AG04449 (cell line): ENCODE measurements at places on chromosomes 6 and 20.

GRCh38 chr6:119830494-119831295 is 481.1 kb upstream of the MAN1A1 start:
- no peak for DNase-seq

DNA sequence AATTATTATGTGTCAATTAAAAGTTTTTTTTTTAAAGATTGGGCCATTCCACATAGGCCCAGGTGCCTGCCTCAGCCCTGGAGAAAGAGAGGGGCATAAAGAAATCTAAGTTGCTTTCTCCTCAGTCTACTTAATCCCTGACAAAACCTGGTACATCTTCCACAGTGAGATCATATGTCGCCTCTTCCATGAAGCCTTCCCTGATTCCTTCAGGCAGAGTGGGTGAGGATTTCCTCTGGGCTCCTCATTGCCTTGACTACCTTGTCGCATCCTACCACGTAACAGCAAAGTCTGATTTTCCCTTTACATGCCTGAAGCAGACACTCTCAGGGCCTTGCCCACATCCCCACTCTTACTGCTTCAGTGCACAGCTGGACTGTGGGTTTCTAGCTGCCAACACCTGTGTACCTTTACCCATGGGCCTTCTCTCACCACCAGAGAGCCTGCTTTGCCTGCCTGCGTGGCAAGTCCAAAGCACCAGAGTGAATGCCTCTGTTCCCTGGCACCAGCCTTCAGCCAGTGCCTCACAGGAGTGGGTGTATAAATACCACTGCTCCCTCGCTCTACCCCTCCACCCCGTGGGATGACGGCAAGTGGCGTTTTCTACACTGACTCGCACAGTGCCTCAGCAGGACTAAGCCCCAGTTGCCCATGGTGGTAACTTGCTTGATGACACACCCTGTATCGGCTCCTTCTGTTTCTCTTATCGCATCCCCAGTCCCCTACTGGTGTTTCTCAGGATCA is 68.0 kb downstream of the EYA2 start:
- DNase-seq = no peak

GRCh38 chr6:101400326-101401135 is 7.0 kb downstream of the GRIK2 start:
- no peak for DNase-seq

DNA sequence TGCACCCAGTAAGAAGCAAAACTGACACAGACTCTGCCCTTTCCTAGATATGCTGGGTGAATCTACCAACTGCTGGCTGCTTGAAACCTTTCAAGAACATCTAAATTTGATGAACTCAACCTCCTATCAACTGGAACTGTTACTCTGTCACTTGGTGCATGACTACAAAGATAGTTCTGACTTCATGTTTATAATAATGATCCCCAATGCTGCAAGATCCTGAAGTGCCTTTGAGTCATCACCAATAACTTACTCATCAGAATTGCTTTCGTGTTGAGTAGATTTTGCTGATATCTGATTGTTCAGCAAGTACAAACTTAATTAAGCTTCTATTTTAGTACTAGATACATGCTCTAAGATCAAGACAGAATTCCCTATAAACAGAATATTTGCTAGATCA is 100.2 kb upstream of the ARMC2 start:
- no peak for DNase-seq

- DNase-seq = no peak
These were observed 7.1 kb downstream of the ALDH5A1 start for GRCh38 chr6:24501914-24502313.

DNA sequence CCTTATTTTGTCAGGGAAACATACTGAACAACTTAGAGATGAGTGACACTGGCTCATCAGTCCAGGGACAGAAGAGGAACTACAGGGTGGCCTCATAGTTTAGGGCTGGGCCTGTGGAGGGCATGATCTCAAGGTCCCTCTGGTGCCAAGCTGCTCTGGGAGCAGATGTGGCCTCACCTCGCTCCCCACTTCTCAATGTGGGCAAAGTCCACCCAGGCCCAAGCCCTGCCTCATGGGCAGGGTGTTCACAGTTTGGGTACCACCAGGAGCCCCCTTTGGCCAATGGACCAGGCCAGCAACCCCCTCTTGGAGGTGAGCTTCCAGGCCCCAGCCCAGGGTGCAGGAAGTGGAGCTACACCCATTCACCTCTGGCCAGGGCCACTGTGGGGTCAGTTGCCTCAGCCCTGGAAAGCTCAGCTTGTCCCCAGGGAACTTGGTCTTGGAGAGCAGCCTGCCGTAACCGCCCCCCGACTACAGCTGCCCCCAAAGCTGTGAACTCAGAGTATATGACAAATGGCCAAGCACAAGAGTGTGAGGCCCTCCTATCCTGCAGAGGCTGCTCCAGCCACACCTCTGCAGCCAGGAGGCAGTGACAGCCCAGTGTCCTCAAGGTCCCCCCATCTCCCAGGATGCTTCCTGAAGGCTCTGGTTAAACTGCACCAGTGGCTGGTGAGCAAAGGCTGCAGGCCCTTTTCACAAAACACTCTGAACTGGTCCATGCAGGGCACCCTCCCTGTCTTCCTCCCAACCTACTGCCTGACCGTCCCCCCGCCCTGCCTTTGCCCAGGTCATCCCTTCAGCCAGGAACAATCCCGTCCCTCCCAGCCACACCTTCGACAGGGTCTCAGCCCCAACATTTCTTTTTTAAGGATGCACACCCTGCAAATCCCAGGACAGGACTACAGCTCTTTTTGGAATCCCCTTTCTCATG is 3.6 kb downstream of the ADISSP start:
- no peak for DNase-seq

DNA sequence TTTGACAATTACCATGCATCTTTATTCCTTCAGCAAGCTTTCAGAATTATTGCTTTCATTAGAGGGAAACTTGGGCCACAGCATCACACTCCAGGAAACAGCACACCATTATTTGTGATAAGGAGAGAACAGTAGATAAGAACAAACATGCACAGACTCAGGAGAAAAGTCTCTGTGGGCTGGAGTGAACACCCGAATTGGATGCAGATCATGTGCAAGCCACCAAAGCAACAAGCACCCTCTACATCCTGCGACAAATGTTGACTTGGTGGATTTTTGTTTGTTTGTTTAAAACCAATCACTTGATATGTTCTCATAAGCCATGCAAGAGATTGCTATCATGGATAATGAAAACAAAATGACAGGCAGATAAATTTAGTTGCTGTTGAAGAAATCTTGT is 67.7 kb upstream of the ZFP64 start:
- no peak for DNase-seq

- no peak for DNase-seq
These were observed 111.7 kb downstream of the THBS2 start for GRCh38 chr6:169141671-169142537.

DNA sequence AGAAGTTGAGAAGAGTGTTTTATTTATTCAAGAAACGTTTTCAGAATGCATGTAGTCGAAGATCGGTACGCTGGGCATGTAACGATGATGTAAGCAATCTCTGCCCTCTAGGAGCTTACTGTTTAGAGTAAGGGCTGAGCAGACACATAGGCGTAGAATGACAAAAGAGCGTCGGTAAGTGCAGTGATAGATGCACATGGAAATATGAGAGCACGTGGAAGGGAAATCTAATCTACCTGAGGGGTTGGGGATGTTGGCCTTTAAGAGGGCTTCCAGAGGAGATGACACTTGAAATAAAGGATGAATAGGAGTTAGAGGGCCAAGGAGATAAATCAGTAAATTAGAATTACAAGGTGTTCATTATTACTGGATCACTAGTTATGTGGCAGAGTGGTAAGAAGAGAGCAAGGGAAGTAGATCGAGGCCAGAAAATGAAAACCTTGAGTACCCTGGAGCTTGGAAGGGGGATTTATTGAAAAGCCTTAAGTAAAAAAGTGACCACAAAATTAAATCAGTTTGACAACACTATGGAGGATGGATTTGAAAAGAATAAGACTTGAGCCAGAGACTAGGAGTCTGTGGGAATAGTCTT is 782 bp downstream of the TRMT11 start:
- DNase-seq = no peak

GRCh38 chr6:33768644-33769120 is 20.2 kb downstream of the LEMD2 start:
- no peak for DNase-seq

DNA sequence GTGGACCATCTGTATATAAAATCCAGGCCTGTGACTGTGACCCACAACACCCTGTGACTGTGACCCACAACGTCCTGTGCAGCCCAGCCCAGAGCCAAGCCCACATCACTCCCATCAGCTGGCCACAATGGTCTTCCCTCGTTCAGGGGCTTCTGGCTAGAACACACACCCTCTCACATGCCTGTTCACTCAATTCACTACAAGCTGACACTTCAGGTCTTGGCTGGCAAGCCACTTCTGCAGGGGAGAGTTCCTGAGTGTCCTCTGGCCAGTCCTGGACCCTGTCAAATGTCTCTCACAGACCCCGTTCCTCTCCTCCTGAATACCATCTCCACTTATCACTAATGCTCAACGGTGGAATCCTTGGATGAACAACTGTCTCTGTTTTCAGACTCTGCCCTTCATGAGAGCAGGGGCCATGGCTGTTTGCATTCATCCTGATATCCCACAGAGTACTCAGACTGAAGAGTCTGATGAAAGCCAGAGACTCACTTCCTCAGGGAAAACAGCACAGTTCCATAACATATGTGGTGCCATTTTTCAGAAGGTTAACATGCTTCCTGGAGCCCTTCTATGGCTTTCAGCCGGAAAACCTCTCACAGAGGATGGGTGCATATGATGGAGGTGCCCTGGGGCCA is 56.0 kb downstream of the MYH7B start:
- no peak for DNase-seq
